SK-MEL-5 (cell line): ENCODE measurements at places on chromosomes 3 and 15. TPM values are rescaled to one million over a fixed set of nuclear protein-coding genes. Genes with fewer than 3 reads are reported as not detected.

The SLC2A2 gene
- not detected in 2 replicates for total RNA-seq

The LRRK1 gene
- total RNA-seq: 0.80 and 1.0 TPM in 2 replicates

- DNase-seq: peak; percentile 23
Measured at GRCh38 chr3:132549890-132550578, 47.0 kb upstream of the ACKR4 start.

GRCh38 chr15:85759376-85759775, 35.3 kb downstream of the KLHL25 start:
- no peak for DNase-seq

The TPRA1 gene
- 24.8 and 27.9 TPM in 2 replicates for total RNA-seq

DNA sequence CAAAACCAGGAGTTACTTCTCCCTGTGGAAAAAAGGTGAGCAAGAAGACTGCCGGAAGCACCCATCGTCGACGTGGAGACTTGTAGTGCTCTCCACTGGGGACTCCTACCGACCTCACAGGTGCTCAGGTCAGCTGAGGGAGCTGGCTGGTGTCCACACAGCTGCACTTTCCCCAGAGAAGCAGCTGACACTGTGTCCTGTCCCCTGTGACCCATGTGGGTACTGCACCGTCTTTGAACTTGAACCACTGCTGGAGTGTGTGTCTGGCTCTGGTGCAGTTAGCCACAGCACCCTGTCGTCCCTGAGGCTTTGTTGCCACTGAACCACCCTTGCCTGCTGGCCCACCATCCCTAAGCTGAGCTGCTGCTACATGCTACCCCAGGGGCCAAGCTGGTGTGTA, 270.8 kb downstream of the CACNA2D3 start:
- no peak for DNase-seq

- DNase-seq: no peak
Measured at GRCh38 chr3:138940446-138940845, 6.5 kb downstream of the FOXL2 start.

DNA sequence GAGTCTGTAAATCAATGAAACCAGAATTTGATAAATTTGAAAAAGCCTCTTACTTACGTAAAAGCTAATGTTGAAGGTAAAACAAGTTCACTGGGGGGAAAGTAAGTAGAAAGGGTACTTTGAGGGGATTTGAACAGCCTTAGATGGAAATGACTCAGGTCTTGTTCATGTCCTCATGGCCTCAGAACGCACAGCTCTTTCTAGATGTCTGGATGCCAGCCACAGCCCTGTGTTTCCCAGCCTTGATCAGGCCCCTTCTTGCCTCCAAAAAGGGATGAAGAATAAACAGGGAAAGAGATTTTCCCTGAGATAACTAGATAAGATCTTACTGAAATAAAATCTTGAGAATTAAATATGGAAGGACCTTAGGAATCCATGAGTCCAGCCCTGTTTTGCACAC, 237.1 kb upstream of the GOLGA6L4 start:
- DNase-seq: no peak

DNA sequence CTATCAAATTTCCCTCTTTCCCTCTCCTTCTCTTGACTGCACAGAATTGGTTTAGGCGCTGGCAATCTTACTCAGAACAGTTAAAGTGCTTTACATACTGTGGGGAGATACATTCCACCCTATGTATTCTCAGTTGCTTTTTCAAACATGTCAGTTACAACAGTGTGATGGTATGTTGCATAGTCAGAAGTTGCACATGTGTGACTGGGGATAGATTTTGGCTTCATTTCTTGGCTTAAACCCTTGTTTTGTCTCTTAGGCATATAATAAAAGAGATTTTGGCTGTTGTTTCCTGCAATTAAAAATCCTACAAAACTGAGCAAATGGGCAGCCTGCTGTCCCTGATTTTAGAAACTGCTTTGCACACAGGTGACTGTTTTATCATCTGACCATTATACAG, 86.7 kb downstream of the PIK3R4 start:
- DNase-seq: no peak

GRCh38 chr15:60945196-60945595, 283.9 kb downstream of the RORA start:
- DNase-seq: no peak

The QARS1 gene
- 228 and 236 TPM in 2 replicates for total RNA-seq

The LRRC3B gene
- not detected in 2 replicates for total RNA-seq

DNA sequence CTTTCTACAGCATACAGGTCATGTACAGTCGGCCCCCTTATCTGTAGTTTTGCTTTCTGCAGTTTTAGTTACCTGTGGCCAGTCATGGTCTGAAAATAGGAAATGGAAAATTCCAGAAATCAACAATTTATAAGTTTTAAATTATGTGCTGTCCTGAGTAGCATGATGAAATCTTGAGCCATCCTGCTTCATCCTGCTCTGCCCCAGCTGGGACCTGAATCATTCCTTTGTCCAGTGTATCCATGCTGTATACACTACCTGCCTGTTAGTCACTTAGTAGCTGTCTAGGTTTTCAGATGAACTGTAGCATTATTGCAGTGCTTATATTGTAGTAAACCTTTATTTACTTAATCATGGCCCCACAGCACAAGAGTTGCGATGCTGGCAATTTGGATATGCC, 44.8 kb downstream of the AP4E1 start:
- DNase-seq: peak; percentile 56

- no peak for DNase-seq
Measured at GRCh38 chr15:56968821-56969220, 50.4 kb downstream of the TCF12 start.

The CYP8B1 gene
- not detected in 2 replicates for total RNA-seq

The UBAP1L gene
- 31.1 and 31.5 TPM in 2 replicates for total RNA-seq

GRCh38 chr3:61638741-61639140, 77.4 kb downstream of the PTPRG start:
- DNase-seq: no peak

The C15orf62 gene
- not detected in 2 replicates for total RNA-seq

DNA sequence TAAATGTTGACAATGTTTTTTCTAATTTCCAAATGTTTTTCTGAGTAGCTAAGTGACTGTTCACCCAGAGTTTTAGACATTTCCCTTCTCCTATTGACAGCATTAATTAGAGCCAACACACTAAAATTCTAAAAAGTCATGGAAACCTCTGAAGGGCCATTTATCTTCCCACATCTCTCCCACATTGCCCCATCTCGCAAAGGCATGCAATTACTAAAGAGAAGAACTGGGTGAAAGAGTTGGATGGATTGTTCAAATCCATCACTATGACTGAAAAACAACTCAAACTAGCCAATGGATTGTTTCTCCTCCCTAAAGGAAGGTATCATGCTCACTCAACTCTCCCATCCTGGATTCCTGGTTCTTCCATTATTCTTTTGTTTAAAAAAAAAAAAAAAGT, 30.0 kb upstream of the PHLDB2 start:
- DNase-seq: no peak

The CCR4 gene
- total RNA-seq: 0.29 TPM in 1 of 2 replicates, not detected in the other

DNA sequence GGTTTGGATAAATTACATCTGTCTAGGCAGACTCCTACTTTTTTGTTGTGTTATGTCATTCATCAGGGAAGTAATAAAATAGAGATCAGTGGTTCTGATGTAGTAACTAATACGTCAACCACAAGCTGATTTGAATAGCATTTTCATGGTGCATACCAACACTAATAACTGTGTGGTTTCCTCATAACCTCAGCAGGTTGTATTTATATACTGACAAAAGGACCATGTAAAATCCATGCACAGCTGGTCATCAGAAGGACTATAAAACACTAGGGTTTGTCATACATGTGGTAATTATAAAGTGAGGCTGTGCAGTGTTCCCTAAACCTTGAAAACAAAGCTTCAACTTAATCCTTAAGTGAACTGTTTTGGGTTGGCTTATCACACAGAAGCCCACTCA, 216.8 kb upstream of the RBMS3 start:
- DNase-seq: no peak

The ROPN1 gene
- 33.4 and 37.8 TPM in 2 replicates for total RNA-seq

The SPATA16 gene
- total RNA-seq: not detected in 2 replicates

- DNase-seq: no peak
Measured at GRCh38 chr3:25049304-25049703, 378.8 kb upstream of the RARB start.

DNA sequence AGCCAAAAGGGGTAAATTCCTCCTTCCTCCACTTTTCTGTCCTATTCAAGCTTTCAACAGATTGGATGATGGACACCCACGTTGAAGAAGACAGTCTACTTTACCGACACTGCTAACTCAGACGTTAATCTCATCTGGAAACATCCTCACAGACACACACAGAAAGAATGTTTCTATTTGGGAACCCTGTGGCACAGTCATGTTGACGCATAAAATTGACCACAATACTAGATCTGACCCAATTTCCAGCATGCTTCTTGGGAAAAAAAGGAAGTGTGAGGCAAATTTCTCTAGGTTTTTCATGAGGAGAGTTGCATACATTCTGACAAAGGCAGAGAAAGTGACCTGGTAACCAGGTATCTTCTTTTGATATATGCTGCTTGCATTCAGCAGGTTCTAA, 594.1 kb downstream of the FGF12 start:
- no peak for DNase-seq

DNA sequence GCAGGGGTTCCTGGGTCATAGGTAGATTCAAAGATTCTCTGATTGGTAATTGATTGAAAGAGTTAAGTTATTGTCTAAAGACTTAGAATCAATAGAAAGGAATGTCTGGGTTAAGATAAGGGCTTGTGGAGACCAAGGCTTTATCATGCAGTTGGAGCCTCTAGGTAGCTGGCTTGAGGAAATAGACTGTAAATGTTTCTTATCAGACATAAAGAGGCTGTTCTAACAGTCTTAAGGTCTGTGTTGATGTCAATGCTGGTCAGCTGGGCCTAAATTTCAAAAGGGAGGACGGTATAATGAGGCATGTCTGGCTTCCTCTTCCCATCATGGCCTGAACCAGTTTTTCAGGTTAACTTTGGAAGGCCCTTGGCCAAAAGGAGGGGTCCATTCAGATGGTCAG, 48.9 kb downstream of the GASK1A start:
- DNase-seq: no peak

- peak; percentile 83 for DNase-seq
Measured at GRCh38 chr3:158790901-158791589, 10.8 kb upstream of the MFSD1 start.

GRCh38 chr15:52445954-52446353, 82.7 kb downstream of the MYO5A start:
- no peak for DNase-seq

DNA sequence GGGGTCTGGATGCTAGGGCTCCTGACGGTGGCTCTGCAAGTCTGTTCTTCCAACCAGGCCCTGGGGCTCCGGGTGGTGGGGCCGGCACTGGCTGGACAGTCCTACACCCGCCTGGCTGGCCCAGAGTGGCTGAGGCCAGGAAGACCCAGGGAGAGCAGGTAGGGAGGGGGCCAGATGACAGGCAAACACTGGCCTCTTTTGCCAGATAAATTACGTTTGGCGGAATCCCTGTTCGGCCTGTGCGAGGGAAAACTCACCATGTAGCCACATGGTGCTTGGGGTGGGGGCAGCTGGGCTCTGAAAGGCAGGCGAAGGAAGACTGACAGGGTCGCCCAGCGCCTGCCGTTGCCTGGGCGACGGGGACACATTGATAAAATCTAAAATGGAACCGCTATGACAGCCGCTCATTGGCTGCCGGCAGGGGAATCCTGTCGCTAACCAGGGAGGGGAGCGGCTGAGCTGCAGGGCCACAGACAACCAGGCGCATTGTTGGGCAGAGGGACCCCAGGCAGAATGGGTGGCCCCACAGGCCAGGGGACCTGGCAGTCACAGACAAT, 30.4 kb downstream of the IQSEC1 start:
- DNase-seq: no peak

The NR1D2 gene
- 26.9 and 33.3 TPM in 2 replicates for total RNA-seq

The GOLGA6L7 gene
- not detected in 2 replicates for total RNA-seq

DNA sequence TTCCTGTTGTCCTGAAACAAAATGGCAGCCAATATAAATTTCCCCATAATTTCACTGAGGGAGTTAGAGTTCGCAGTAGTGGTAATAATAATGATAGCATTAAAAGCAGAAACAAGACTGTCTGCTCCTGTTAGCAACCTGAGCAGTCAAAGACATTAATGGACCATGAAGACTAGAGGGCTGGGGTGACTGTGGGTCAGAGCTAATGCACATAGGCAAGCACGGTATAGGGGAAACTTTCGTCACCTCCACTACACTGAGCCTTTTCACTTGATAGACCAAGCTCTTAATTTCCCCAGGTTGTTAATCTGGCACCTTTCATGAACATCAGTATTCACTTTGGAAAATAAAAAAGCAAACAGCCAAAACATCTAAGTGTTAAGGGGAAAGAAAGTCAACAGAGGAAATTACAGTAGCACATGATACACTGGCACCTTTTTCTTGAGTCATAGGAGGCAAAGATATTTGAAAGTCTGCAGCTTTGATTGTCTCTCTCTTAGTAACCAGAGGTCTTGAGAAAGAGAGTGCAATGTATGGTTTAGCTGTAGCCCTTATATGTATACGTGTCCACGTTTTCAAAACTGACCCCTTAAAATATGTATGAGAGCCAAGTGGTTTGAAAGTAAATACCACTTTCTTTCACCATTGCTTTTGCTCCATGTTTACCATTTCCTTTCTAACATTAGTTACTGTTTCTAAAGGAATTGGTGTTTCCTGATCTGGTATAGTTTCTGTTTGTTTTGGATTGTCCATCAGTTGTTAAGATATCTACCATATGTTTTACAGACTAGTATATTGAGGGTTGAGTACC, 104.8 kb downstream of the FILIP1L start:
- no peak for DNase-seq

- DNase-seq: no peak
Measured at GRCh38 chr15:69319384-69320375, 21.0 kb downstream of the PAQR5 start.

The GOLGA8T gene
- not detected in 2 replicates for total RNA-seq

DNA sequence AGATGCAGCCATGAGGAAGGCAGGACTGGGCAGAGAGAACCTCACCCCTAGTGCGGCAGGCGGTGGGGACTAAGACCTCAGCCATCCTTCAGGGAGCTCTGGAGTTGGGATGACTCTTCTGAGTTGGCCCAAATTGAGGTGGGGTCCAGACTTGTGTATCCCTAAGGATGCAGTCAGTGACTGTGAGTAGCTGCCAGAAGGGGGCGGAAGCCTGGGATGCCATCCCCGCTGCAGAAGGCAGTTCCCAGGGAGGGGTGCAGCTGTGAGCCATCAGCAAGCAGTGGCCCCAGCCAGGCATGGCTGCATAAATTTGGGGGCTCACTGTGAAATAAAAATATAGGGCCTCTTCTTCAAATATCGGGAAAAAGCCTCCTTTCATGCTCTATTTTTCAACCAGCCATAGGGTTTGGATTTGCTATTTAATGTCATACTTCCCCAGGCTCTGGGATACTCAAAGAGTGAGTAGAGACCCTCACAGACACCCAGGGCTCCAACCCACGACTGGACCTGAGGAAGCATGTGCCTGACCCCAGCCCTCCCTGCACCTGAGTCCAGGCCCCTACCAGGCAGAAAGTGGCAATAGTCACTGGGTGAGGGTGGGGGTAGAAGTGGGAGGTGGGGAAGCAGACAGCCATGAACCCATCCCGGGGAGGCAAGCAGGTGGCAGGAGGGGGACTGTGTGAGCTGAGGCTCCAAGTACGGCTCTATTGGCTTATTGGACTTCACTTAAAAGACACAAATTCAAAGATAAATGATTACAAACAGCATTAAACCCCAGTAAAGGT, 30.5 kb downstream of the GRK7 start:
- peak; percentile 6 for DNase-seq

GRCh38 chr3:100260081-100260684, 609 bp upstream of the TBC1D23 start:
- DNase-seq: peak; percentile 15
